HT1080 (cell line): ENCODE measurements at places on chromosomes 12 and 14. TPM values are rescaled to one million over a fixed set of nuclear protein-coding genes. Genes with fewer than 3 reads are reported as not detected.

The CCNK gene
- 6.6 and 14.1 TPM in 2 replicates for total RNA-seq

The OR6C2 gene
- total RNA-seq, result not detected in 2 replicates

The IPO8 gene
- total RNA-seq, result 15.1 and 29.4 TPM in 2 replicates

The LALBA gene
- total RNA-seq, result 0.13 TPM in 1 of 2 replicates, not detected in the other

The C12orf50 gene
- total RNA-seq, result not detected in 2 replicates

The ZNF410 gene
- total RNA-seq, result 61.2 and 64.5 TPM in 2 replicates

The FLRT2 gene
- 6.7 and 7.2 TPM in 2 replicates for total RNA-seq

The LRRC10 gene
- total RNA-seq, result not detected in 2 replicates

- DNase-seq, result no peak
Measured at GRCh38 chr12:112325622-112326207, 56.5 kb downstream of the HECTD4 start.

DNA sequence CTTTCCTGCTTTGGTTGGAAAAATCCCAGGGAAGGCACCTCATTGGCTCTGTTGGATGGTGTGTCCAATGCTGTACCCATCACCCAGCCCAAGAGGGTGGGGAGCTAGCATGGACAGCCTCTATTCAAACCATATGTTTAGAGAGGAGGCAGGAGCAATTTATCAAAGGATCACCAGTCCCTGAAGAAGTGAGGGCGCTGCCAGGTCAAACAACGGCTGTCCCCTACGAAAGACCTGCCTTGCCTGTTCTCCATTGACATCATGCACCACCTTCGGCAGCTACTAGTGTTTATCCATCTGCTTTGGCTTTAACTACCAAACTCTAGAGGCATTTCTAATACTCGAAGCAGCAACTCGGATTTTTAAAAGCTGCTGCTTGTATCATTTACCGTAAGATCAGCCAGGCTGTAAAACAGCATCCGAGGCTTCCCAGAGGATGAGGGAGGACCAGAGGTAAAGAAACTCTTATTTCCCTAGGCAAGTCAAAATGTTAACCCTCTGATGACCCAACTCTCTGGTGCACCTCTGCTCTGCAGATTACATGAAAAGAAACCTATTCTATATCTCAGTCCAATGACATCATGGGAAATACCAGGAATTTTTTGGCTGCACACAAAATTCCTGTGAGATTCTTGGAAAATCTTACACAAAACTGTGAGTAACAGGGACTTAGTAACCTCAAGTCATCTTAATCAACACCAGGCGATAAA is 720.9 kb upstream of the TBX3 start:
- peak; percentile 82 for DNase-seq

- DNase-seq, result peak; percentile 65
Measured at GRCh38 chr12:14961466-14962152, at the start of gene ARHGDIB. Gene ARHGDIB, minus strand, starts transcription at chr12:14961601. Its CDS starts 10,889 bp downstream, at chr12:14950712.

DNA sequence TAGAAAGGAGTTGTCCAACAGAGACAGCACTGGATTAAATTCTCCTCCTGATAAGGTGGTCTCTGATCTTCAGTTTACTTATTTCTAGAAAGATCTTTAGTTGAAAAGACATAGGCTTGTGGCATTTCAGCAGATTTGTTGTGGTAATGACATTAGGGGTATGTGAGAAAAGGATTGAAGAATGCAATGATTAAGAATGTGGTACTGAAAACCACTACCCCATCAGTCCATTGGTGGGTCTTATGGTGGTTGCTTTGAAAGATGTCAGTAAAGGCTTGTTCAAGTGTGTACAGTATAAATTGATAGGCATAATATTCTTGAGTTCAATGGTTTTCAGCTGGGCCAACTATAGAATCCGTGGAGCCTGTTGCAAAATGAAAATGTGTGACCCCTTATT is 10.8 kb downstream of the PPFIBP1 start:
- no peak for DNase-seq

- peak; percentile 18 for DNase-seq
Measured at GRCh38 chr12:51171884-51172514, 936 bp downstream of the TFCP2 start.

- DNase-seq, result no peak
Measured at GRCh38 chr12:120842595-120842994, 61.6 kb downstream of the SPPL3 start.

DNA sequence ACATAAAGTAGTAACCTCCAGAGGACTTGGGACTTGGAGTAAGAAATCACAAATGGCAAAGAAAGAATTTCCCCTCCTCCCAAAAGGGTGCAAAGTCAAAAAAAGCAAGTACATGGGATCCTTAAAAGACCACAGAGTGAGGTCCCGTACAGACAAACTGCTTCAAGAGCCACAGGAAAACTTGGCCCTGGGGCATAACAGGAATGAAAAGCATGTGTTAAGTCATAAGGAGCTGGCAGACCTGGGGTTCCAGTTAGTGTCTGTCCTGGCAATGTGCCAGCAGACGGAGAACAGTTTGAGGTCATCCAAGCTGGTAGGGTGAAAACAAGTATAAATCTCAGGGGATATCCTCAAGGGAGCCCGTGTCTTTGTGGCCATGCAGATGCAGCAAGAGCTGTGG is 73.2 kb downstream of the HSD17B6 start:
- DNase-seq, result peak; percentile 45

DNA sequence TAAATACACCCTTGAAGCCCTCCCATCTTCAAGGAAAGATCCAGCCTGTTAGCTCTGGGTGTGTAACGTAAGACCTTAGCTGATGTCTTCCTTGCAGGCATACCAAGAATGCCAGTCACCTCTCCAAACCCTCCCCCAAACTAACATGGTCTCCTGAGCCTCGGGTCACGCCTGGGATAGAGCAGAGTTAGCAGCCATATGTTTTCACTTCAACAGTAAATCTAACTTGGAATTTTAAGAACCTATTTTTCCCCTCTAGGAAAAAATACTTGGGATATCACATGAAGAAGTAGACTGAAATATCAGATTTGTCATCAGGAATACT is 27.9 kb downstream of the BCL2L14 start:
- no peak for DNase-seq

GRCh38 chr12:73465106-73465505 is 1072.5 kb upstream of the ATXN7L3B start:
- no peak for DNase-seq

DNA sequence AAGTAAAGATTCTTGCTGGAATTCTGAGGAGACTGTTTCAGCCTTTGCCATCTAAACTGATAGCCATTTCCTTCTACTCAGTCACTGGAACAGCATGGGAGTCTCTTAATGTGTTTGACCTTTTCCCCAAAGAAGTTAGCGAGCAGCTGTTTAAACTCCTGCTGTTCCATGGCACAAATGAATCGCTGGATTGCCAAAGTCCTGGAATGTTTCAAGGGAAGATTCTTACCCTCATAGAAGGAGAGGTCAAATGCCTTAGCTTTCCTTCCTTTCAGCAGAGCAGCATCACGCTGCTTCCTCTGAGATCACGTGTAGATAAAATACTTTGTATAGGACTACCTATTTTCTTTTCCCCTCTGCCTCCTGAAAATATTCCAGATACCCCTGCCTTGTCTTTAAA is 10.5 kb upstream of the NR2C1 start:
- DNase-seq, result no peak

DNA sequence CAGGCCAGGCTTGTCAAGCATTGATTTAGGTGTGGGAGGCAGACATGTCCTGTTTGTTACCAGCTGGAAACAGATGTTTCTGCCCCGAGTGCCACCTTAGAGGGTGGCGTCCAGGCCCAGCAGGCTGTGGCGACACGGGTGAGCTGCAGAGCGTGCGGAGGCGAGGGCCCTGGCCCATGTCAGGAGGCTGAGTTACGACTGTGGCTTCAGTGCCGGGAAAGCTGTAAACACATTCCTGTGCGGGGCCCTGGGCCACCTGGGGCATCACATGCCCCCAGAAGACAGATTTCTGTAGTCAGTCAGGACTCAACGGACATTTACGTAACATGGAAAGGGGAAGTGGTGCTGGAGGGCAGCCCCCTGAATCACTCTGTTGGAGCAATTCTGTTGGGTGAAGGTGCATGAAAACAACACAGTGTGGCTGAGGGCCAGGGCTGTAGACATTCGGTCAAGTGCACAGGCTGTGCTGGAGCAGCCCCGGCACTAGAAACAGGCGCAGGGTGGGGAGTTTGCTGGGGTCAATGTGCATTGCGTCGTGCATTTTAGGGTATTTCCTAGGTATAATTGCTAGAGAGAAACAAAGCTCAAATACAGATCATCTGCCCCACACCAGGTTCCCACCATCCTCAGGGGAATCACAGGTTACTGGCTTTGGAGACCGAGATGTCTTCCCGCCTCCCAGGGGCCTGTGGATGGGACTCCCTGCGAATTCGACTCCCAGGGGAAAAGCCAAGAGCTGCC is 291.8 kb downstream of the TMEM121 start:
- no peak for DNase-seq

GRCh38 chr12:119227292-119227691 is 48.6 kb downstream of the HSPB8 start:
- peak; percentile 32 for DNase-seq

GRCh38 chr12:65930114-65930828 is 106.0 kb downstream of the HMGA2 start:
- no peak for DNase-seq

DNA sequence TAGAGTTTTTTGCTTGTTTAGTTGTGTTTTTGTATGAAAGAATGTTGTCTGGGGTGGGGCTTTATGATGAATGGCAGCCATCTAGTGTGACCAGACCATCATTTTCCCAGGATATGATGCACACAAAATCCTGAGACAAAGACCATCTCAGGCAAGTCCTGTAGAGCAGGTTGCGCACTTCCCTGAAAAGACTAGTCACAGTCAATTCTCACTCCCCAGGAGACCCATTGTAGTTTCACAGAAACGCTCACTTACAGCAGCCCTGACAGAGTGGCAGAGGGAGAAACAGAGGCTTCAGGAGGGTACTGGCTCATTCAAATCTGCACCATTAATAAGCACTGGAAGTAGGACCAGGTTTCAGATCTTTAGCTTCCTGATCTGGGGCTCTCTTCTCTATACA is 183.2 kb downstream of the TMEM117 start:
- no peak for DNase-seq

GRCh38 chr14:104382361-104383087 is 197.0 kb upstream of the C14orf180 start:
- DNase-seq, result no peak

DNA sequence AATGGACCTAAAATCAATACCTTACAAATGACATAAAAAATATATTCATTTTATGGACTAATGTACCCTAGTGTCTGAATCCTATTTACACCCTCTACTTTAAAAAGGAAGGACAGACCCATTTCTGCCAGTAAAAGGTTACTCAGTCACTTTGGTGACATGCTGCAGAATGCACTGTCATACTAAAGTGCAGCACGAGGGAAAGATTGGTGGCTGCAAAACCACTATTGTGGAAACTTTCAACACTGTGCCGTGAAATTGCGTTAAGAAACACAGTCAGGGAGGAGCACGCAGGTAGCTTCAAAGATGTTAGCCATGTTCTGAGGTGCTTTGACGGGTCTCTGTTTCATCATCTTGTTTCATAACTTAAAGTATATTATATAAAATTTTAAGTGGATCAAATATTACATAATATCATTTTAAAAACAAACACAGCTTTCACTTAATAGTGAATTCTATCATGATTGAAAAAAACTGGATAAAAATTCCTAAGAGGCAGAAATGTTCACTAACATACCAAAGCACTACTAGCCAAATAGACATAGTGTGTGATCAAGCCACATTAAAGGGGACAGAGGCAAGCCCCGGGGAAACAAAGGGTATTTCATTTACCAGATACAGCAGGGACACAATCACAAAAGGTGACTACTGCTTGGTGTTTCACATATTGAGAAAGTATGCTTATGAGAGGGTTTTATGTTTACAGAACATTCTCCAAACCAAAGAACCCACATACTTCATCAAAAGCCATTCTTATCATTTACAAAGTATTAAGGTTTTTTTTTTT is 330.8 kb upstream of the SOX5 start:
- DNase-seq, result no peak

DNA sequence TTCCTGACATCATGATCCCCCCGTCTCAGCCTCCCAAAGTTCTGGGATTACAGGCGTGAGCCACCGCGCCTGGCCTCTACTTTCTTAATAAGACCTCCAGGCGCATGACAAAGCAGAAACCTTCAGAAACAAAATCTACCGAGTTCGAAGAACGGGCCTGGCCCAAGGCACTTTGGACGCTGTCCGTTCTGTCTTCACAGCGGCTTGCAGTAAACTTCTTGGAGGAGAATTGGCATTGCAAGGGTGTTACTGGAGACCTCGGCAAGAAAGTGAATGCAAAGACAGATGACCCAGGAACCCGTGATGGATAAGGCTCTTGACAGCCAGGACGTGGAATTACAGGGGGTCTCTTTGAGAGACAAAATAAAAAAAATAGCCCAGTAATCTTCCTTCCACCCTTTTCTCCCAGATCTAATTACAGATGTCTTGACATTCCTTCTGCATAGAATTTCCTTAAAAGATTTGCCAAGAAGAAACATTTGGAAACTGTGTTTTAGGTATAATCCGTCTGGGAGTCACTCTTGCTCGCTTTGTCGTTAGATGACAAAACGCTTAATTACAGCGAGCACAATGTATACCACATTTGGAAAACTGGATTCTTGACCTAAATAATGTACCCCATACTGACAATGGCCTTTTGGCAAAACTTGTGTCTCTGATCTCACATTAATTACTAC is 83.2 kb upstream of the TBX3 start:
- no peak for DNase-seq

- DNase-seq, result peak; percentile 42
Measured at GRCh38 chr14:57480051-57480450, 13.6 kb downstream of the CCDC198 start.
